ENCODE measurements at places on chromosomes 11 and 22.

DNA sequence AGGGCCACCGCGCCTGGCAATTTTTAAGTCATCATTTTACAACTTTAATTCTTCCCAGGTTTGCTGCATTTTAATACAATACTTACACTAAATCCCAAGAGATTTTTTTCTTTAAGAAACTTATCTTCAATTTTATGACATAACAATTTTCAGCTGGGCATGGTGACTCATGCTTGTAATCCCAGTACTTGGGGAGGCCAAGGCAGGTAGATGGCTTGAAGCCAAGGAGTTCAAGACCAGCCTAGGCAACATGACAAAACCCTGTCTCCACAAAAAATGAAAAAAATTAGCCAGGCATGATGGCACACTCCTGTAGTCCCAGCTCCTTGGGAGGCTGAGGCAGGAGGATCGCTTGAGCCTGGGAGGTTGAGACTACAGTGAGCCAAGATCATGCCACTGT, 38.8 kb downstream of the CLDN25 start:
- no peak for DNase-seq
- H3K4me1 ChIP-seq, result no peaks in the 10 kb centered on the region
- H3K27me3 ChIP-seq, result no peaks in the 10 kb centered on the region
- H3K4me3 ChIP-seq, result no peak overlapping the region
- H3K36me3 ChIP-seq, result peaks cover 22% of the 10 kb centered on the region
- H3K27ac ChIP-seq, result no peak overlapping the region

- H3K4me1 ChIP-seq, result no peaks in the 10 kb centered on the region
- no peak overlapping the region for H3K27ac ChIP-seq
- no peak overlapping the region for H3K4me3 ChIP-seq
Measured at GRCh38 chr11:122803306-122803705, 35.0 kb upstream of the CRTAM start.

GRCh38 chr11:130832566-130833425, 83.5 kb downstream of the SNX19 start:
- H3K27me3 ChIP-seq, result no peaks in the 10 kb centered on the region
- peaks cover 20% of the 10 kb centered on the region for H3K4me1 ChIP-seq
- H3K27ac ChIP-seq, result no peak overlapping the region
- no peak overlapping the region for H3K4me3 ChIP-seq

GRCh38 chr11:120715239-120715638, 203.7 kb downstream of the GRIK4 start:
- H3K36me3 ChIP-seq, result no peaks in the 10 kb centered on the region
- DNase-seq, result no peak
- H3K4me1 ChIP-seq, result no peaks in the 10 kb centered on the region
- no peak overlapping the region for H3K27ac ChIP-seq
- no peaks in the 10 kb centered on the region for H3K27me3 ChIP-seq

DNA sequence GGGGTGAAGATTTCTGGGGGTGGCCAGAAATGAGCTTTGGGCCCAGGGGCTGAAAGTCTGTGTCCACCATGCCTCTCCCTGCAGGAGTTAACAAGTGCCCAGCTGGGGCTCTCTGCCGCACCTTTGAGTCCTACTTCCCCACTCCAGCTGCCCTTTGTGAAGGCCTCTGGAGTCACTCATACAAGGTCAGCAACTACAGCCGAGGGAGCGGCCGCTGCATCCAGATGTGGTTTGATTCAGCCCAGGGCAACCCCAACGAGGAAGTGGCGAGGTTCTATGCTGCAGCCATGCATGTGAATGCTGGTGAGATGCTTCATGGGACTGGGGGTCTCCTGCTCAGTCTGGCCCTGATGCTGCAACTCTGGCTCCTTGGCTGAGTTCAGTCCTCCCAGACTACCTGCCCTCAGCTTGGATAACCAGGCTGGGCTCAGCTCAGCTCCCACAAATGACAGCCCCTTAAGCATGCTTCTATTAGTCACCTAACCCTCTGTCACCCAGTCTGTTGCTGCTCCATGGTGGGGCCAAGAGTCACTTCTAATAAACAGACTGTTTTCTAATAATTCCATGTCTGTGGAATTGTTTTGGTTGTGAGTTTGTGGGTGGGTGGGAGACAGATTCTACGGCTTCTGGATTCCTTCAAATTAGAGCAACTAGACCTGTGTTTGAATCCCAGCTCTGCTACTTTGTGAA, 3.0 kb upstream of the INPPL1 start:
- DNase-seq, result no peak
- H3K4me3 ChIP-seq, result no peak overlapping the region
- no peaks in the 10 kb centered on the region for H3K36me3 ChIP-seq
- peaks cover 3% of the 10 kb centered on the region for H3K4me1 ChIP-seq
- H3K27ac ChIP-seq, result no peak overlapping the region
- H3K27me3 ChIP-seq, result no peaks in the 10 kb centered on the region

GRCh38 chr22:41380993-41381328, 781 bp upstream of the TEF start:
- H3K27me3 ChIP-seq, result no peaks in the 10 kb centered on the region
- H3K4me1 ChIP-seq, result peaks cover 13% of the 10 kb centered on the region
- H3K36me3 ChIP-seq, result no peaks in the 10 kb centered on the region
- DNase-seq, result peak; percentile 62
- peak overlapping the region; percentile 92 for H3K27ac ChIP-seq

DNA sequence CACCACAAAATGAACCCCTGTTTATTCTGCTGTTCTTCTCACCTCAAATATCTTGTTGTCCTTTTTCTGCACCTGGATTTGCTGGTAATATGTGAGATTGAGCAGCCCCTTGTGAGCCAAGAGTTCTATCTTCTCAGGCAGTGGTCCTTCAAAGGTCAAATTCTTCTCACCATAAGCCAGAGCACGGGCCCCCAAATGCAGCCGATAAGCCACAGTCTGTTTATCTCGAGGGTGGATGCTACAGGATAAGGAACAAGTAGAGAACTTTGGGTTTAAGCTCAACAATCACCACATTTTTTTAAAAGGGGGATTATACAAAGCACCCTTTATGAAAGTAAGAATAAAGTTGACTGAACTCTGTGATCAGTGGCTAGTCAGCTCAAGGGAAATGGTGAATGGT, 15.8 kb downstream of the TBRG1 start:
- no peak overlapping the region for H3K4me3 ChIP-seq
- no peak overlapping the region for H3K27ac ChIP-seq
- no peaks in the 10 kb centered on the region for H3K36me3 ChIP-seq
- no peaks in the 10 kb centered on the region for H3K27me3 ChIP-seq
- DNase-seq, result no peak
